ENCODE measurements at places on chromosomes 7 and 10.

DNA sequence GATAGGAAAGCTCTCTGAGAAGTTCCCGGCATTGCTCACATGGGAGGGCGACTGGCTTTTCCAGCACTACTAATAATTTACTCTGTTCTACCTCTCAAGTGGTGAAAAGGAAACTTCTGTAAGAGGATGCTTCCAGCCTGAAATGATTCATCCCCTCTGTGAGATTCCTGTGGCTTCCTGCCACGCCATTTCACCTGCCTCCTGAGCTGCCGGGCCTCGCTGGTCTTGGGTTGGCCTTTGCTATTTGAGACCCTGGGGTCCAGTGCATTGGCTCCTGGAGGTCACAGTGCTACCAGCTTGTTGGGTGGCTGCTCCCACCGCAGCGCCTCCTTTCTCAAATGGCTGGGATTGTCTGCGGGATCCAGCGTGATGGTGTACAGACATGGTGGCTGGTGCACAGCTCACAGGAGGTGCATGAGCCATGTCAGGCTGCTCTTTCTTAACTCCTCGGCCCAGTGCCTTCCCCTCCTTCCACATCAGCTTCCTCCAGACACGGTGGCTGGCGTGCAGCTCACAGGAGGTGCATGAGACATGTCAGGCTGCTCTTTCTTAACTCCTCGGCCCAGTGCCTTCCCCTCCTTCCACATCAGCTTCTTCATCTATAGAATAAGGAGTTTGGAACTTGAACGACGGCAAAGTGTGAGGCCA is 42.9 kb upstream of the PCBD1 start:
- no peak for DNase-seq

DNA sequence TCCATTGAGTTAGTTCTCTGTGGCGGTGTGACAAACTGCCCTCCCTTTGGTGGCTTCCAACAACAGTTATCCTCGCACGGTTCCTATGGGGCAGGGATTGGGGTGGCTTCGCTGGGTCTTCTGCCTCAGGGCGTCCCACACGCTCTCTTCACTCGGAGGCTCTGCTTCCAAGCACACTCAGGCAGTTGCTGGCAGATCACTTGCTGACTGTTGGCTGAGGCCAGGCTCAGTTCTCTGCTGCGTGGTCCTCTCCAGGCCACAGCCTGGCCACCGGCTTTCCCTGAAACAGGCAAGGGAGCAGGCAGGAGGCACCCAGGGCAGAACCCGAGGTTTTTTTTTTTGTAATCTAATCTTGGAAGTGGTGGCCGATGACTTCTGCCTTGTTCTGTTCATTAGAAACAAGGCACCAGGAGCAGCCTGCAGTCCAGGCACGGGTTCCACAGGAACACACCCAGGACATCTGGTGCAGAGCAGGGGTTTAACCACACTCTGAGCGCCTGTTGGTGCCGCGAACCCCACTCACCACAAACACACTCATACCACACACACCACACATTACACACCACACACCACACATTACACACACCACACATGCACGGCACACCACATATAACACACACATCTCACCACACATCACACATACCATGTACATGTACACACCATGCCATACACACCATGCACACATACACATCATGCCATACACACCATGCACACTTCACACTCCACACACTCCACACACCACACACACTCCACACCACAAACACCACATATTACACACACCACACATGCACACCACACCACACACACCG is 112.2 kb downstream of the PTPN20 start:
- DNase-seq: no peak

- DNase-seq: no peak
Observed at GRCh38 chr10:73888514-73888913, 14.2 kb upstream of the CAMK2G start.

DNA sequence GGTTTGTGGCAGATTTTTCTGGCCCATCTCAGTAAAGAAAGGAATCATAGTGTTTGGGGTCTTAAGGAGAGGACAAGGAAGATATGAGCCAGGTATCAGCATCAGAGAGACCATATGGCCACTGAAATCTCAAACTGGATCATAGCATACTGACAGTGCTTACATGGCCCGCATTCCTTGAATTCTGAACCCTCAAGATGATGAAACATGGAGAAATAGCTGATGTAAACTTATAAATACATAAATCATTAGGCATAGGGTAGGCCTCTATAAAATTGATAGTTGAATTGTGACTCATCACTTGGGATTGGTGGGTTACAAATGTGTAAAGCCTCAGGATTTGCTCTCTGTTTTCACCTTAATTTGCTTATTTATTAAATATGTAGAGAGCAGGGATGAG is 688.5 kb downstream of the CNTNAP2 start:
- no peak for DNase-seq

GRCh38 chr7:16106300-16106699 is 315.0 kb downstream of the CRPPA start:
- DNase-seq: no peak

Data from CD14-positive monocyte (primary cell).